ENCODE measurements at places on chromosomes 3 and 15.

GRCh38 chr15:71414853-71415252 is 299.6 kb downstream of the THSD4 start:
- no peak for DNase-seq

GRCh38 chr3:41267975-41268640 is 68.8 kb downstream of the CTNNB1 start:
- DNase-seq = no peak

DNA sequence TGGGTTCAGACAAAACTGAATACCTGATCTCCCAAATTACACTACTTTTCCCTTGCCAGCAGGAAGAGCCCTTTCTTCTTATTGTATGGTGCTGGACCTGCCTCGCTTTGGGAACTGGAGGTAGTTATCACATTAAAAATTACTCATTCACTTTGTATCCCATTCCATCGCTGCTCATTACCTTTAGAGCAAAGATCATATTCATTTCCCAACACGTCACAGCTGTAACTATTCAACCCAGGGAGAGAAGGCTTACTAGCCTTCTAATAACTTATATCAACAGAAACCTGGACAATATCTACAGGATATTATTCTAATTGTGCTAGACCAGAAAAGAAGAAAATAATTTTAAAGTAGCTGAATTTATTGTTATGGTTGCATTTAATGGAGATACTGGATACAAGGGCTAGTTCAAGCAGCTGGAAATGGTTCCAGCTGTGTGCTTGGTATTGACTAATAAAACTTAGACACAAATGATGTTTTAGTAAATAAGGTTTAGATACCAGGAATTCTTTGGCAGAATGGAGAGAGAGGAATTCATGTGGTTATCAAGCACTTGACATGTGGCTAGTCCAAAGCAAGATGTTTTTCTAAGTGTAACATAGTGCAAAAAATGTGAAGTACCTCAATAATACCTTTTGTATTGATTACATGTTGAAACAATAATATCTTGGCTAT is 656.3 kb downstream of the ROBO1 start:
- no peak for DNase-seq

DNA sequence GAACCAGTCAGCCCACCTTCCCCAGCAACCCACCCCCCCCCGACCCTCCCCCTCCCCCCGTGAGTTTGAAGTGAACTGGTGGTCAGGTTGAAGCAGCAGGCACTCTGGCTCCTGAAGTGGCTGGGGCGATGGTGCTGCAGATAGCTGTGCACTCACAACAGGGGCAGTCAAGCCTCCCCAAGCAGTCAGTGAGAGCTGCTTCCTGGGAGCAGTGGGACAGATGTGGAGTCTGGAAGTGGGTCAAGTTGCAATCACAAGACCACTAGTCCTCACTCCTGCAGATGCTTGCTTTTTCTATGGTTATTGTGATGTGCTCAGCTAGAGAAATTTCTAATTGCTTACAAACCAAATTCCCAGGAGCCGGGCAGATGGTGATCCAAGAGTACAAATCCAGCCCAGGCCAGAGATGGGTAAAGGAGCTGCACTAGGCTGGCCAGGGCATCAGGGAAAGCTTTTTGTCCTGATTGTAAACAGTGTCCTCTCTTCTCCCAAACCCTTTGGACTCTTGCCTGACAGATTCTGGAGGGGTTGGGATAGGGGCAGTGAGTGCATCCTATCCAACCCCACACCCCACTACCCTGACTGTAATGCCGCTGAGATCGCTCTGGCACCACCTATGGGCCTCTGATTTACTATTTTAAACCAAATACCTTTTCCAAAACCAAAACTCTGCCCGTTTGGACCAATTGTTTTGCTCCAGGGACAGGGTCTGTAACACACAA is 9.8 kb upstream of the CLPX start:
- no peak for DNase-seq

DNA sequence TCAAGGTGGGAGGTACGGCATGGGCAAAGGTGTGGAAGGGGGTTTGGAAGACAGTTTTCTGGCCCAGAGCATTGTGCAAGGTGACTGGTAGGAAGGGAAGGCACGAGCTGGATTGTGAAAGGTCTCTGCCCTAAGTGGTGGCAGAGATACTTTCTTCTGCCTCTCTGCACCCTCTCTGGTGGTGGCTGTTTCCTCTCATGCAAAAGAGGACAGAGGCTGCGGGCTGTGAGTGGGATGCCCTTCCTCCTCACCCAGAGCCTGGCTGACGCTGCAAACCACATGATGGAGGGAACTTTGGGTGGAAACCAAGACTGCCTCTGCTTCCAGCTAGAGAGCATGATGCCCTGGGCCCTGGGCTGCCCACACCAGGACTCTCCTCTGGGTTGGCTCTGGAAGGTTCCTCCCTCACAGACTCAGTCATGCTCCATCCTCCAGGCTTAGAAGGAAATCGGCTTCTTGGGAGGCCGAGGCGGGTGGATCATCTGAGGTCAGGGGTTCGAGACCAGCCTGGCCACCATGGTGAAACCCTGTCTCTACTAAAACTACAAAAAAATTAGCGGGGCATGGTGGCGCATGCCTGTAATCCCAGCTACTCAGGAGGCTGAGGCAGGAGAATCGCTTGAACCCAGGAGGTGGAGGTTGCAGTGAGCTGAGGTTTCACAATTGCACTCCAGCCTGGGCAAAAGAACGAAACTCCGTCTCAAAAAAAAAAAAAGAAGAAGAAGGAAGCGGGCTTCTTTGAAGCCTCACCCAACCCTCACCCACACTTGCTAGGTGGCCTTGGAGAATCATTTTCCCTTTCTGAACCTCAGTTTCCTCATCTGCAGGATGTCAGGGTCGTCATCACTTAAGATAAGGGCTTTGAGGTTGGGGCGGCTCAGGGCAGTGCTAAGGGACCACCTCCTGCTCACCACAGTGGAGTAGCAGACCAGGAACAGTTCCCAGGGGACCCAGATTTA is 8.3 kb downstream of the PSTPIP1 start:
- DNase-seq = peak; percentile 36

GRCh38 chr3:194203482-194204041 is 67.6 kb downstream of the HES1 start:
- no peak for DNase-seq

Measured in stimulated activated CD4-positive, alpha-beta T cell treated with anti-CD3 and anti-CD28 coated beads, Interleukin-1b, Interleukin-23, amount 100 ng/mL, for 1 hour (primary cell).